Activated T-helper 2 cell treated with anti-CD3 and anti-CD28 coated beads, Interferon-gamma antibody, Interleukin-2, Interleukin-4, amounts not matched to agents 10 μg/mL and 5 μg/mL and 100 μg/mL, durations not matched to agents 14 hours and 24 hours and 36 hours (primary cell): ENCODE measurements at places on chromosomes 12 and 14. TPM values are rescaled to one million over a fixed set of nuclear protein-coding genes. Genes with fewer than 3 reads are reported as not detected.

DNA sequence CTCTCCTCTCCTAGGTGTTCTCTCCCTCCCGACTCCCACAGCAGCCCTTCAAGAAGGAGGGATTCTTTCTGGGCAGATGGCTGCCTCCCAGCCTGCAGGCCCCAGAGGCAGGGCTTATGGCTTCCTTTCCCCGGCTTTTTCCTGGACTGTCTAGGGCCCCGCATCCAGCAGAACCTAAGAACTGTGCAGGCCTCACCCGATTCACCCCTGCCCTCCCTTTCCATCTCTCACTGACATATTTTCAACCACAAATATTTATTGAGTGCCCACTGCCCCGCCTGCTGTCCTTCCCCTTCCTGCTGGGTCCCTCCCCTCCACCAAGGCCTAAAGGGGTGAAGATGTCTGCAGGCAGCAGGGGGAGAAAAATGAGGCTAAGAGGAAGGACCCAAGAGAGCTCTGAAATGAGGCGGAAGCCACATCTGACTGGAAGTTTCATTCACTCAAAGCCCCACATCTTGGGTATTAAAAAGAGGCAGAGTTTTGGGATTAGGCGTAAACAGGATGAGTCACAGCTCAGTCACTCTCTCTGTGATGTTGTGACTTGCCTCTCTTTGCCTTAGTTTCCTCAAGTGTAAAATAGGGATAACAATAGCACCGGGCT is 2.9 kb downstream of the SCNN1A start:
- no peak for DNase-seq

DNA sequence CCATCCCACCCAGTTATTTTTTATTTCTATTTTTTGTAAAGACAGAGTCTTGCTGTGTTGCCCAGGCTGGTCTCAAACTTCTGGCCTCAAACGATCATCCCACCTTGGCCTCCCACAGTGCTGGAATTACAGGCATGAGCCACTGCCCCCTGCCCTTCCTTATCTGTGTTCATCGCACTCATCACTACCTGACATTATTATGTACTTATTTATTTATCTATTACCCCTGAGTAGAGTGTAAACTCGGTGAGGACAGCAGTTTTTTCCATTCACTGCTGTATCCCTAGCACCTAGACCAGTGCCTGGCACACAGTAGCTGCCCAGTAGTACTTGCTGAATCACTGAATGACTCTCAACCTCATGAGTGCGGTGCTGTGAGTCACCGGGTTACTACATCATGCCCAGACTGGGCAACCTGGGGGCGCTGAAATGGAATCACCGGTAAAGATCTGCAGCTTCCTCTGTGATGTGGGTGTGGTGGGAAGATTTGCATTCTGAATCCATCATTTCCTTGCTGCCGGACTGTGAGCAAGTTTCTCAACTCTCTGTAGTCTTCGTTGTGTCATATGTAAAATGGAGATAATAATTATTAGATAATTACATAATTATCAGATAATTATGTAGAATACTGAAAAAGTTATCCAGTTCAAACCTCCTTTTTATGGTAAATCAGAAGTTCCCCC is 81.9 kb upstream of the USP44 start:
- DNase-seq = no peak

Gene OR11G2
- total RNA-seq = not detected in 2 replicates

GRCh38 chr14:93047661-93048060 is 68.1 kb downstream of the ITPK1 start:
- no peak for DNase-seq

DNA sequence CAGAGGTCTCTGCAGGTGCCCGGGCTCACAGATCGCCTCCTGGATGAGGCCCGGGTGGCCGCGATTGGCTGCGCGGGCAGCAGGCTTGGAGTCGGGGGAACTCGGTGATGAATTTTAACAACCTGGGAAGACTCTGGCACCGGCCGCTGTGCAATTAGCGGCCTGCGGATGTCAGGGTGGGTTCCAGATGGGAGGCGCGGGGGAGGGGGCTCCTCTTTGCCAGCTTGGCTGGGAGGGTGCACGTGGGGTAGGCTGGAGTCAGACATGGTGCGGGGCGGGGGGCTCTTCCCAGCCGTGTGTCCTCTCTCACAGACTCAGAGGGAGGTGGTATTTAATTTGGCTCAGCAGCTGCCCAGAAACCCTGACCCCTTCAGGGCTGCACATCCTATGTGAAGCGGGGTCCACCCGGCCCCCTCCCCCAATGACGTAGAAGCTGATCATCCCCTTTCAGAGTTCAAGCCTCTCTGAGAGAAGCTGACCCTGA is 81.4 kb downstream of the KIF26A start:
- DNase-seq = no peak

Gene PLXNC1
- 6.6 and 7.2 TPM in 2 replicates for total RNA-seq

DNA sequence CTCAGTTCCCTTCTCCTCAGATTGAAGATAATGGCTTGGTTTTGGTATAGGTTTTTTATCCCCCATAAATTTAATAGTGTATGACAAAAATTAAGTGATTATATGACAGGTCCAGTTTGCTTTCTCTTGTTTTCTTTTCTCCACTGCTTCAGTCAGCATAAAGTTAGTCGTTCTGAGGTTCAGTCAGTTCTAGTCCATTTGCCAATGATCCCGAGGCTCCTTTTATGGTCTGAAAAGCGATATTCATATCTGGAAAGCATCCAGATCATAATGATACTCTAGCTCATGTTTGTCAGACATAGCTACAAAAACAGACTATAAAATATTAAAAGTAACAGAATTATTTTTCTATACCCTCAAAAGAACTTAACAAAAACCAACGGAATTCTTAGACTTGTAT is 67.1 kb upstream of the SLC38A4 start:
- no peak for DNase-seq

DNA sequence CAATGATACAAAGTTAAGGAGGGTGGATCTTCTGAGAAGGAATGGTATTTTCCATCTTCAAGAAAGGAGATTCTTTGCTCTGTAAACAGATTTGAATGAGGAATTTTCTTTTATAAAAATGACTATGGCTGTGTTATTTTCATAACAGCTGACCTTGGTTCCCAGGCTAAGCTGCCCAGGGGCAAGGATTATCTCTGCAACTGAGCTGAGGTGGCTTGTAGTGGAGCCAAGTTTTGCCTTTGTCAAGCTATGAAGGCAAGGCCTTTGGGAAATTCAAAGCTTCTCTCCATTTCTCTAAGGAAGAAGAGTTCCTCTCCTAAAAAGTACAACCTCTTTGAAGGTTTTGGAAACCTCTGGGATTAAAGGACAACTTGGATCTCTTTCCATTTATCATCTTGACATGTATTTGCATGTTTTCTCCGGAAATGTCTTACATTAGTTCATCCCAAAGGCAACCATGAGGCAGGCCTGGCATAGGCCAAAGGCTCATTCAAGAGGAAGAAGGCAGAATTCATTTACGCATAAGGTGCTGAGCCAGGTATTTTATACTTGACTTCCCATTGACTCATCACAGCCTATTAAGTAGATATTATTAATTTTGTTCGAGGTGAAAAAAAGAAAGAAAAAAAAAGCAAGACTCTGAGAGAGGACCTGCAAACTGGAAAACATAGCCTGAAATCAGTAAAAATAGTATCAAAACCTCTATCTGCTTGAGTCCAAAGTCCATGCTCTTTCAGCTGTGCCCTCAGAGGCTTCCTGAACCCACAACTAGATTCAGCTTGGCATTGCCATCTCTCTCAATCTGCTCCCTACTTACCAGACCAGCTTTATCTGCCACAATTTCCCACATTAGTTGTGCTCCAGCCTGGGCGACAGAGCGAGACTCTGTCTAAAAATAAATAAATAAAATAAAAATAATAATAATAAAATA is 24.0 kb upstream of the CKAP4 start:
- DNase-seq = no peak

DNA sequence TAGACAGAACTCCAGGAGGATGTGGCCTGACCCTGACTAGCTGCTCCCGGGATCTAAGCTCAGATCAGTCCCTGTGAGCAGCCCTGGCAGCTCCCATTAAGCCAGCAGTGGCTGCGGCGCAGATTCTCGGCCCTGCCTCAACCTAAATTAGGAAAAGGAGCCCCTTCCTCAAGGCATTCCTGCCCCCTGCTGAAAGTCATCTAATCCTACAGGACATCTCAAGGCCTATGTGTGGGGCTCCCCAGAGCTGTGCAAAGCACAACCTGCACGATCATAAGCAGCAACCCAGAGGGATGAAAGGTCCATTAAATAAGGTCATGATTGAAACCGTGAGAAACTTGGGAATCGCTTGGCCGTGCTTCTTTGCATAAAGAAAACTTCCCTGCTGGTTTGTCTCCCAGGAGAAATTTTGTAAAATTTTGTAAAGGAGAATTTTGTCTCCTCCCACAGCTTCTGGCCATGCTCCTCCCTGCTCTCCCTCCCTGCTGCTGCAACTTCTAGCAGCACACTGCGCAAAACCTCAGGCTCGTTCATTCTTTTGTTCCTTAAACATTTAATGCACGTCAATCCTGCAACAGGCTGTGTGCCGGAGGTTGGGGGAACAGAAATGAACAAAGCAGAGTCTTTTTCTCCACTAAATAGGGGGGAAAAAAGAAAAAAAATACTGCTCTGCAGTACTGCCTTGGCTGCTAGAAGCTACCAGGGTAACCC is 96.6 kb upstream of the SLC35F4 start:
- DNase-seq = no peak

GRCh38 chr14:89000007-89000942 is 175.8 kb downstream of the TTC8 start:
- DNase-seq = no peak

- no peak for DNase-seq
Measured at GRCh38 chr14:58697266-58697929, 59.6 kb downstream of the DACT1 start.

Gene NFATC4
- total RNA-seq = 0.21 TPM in 1 of 2 replicates, not detected in the other

DNA sequence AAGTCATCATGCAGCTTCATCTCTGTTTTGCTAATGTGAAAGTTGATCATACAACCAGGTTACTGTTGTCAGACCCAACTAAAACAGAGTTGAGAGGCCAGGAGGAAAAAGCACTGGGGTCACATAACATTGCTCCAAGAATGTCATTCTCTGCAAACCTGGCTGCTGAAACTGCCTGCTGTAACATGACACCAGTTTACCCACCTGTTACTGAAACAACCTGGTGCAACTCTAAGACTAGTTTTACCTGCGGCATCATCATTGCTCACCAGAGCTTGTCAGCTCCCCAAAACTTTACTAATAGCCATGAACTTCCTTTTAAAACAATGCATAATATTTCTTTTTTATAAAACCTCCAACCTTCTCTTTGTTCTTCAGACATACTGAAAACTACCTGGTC is 30.7 kb upstream of the DEGS2 start:
- DNase-seq = no peak

- no peak for DNase-seq
Measured at GRCh38 chr12:120126635-120127005, 10.1 kb upstream of the RAB35 start.

GRCh38 chr12:42625611-42626010 is 36.1 kb upstream of the PRICKLE1 start:
- no peak for DNase-seq

- no peak for DNase-seq
Measured at GRCh38 chr14:85602345-85602744, 72.4 kb downstream of the FLRT2 start.

GRCh38 chr12:53740130-53740491 is 11.7 kb downstream of the CISTR start:
- DNase-seq = no peak

GRCh38 chr12:3417937-3418462 is 73.0 kb upstream of the PRMT8 start:
- DNase-seq = no peak

Gene HCAR3
- 0.34 and 0.46 TPM in 2 replicates for total RNA-seq

Gene RPGRIP1
- not detected in 2 replicates for total RNA-seq

GRCh38 chr14:72810201-72810600 is 83.7 kb downstream of the DPF3 start:
- peak; percentile 39 for DNase-seq

Gene COX8C
- total RNA-seq = not detected in 2 replicates

DNA sequence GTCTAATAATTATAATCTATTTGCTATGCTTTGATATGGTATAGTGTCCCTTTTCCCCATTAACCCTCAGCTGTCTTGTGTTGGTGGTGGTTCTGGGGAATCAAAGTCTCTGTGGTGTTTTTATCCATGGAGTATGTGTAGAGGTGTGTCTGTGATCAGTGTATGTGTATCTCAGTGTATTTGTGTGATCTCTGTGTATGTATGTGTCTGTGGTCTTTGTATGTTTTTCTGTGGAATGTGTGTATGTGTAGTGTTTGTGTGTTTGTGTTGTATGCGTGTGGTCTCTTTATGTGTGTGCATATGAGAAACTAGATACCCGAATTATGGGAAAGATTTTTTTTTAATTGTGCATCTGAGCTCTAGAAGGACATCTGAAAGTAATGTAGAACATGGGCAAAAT is 1.1 kb downstream of the GPR33 start:
- no peak for DNase-seq

DNA sequence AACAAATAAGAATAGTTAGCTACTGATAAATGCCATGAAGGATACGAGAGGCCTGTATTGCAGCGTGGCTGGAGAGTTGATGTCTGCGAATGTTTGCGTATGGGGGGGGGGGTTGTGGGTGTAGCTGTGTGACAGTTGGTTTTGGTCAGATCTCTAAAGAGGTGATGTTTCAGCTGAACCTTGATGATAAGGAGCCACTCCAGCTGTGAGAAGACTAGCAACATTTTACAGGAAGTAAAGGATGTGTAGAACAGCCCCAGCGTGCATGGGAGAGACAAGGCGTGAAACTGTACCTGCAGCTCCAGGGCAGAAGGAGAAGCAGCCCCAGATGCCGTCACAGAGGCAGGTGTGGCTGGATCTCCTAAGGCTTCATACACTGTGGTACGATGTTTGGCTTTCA is 416.9 kb downstream of the TMEM132D start:
- no peak for DNase-seq

Gene CD163
- total RNA-seq = not detected in 2 replicates

Gene ANGEL1
- 15.0 and 15.9 TPM in 2 replicates for total RNA-seq

Gene JPH4
- total RNA-seq = 0.09 TPM in 2 replicates

- no peak for DNase-seq
Measured at GRCh38 chr12:2387103-2387834, 334.5 kb downstream of the CACNA1C start.

Gene ASPG
- not detected in 2 replicates for total RNA-seq

GRCh38 chr14:80364274-80364673 is 153.0 kb upstream of the DIO2 start:
- DNase-seq = no peak

GRCh38 chr14:73235531-73236155 is 1.7 kb upstream of the PAPLN start:
- DNase-seq = no peak

- no peak for DNase-seq
Measured at GRCh38 chr12:104294927-104295668, 8.4 kb upstream of the EID3 start.

Gene SERPINA9
- not detected in 2 replicates for total RNA-seq

Gene RFX4
- total RNA-seq = not detected in 2 replicates

Gene FAM90A1
- 0.14 and 0.25 TPM in 2 replicates for total RNA-seq

DNA sequence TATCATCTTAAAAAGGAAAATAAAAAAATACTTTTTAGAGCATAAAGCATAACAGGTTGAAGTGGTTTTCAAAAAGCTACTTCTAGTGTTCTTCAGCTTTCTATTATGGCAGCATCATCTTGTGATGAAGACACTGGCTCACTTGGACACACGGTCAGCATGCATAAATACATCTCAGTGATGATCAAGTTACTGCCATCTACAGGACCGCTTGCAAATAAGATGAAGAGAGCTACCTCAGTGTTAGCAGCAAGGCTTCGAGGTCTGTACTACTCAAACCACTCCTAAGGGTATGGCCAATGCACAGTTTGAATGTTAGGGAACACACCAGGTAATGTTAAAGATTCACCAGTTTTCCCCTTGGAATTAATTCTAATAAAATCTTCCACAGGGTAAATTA is 58.8 kb downstream of the GALC start:
- DNase-seq = no peak

- DNase-seq = no peak
Measured at GRCh38 chr14:105746124-105746514, 219.7 kb downstream of the TMEM121 start.
